ENCODE measurements at places on chromosomes 6 and 20. TPM values are rescaled to one million over a fixed set of nuclear protein-coding genes. Genes with fewer than 3 reads are reported as not detected.

The HLA-DRB5 gene
- total RNA-seq: 29.2 TPM

DNA sequence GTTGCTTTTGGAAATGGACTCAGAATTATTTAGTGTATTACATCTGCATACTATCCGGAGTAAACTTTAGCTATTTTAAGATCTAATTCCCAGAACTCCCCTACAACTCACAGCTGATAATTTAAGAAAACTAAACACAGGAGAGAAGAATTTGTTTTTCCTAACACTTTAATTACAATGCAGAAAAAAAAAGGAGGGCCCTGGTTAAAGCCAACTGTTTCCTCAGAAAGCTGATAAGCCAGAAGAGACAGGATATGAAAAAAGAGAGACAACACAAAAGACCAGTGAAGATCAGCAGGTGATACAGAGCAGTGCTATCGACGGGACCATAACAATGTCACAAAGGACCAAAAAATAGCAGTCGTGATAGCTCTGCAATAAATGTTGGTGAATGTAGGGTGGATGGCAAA lies 5.8 kb downstream of the IFNGR1 start:
- no peak overlapping the region for H3K27ac ChIP-seq
- DNase-seq: no peak
- H3K27me3 ChIP-seq: no peaks in the 10 kb centered on the region

DNA sequence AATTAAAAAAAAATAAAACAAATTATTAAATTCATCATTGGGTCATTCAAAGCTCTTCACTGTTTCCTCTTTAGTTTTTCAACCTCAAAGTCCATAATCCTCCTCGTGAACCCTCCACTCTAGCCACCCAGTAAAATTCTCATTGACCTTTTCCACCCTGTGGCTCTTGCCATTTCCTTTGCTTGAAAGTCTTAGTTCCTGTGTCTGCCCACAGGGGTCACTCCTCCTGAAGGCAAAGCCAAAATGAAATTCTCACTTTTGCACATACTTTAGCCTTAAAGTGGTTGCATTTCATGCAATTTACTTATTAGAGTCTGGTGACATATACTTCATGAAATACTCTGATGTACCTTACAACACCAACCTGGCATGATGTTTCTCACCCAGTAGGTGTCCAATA lies 263.7 kb downstream of the BMP2 start:
- no peak overlapping the region for H3K4me3 ChIP-seq
- H3K4me1 ChIP-seq: no peaks in the 10 kb centered on the region
- no peak for DNase-seq
- no peaks in the 10 kb centered on the region for H3K36me3 ChIP-seq
- no peak overlapping the region for H3K27ac ChIP-seq

DNA sequence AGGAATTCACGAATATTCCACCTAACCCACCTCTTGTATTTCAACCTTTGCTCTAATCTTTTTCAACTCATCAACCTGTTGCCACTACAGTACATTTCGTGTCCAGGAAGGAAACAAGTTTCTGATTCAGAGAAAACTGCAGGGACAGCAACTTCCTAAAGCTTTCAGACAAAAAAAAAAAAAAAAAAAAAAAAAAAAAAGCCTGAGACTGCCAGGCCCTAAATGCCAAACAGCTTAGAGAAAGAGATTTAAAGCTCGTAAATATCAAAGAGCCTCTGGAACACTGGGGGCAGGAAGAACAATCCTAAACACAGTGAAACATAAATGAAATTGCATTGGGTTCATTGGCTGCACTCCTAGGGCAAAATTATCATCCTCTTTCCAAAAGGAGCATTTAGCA lies 411.2 kb upstream of the SPTLC3 start:
- no peaks in the 10 kb centered on the region for H3K4me1 ChIP-seq
- H3K36me3 ChIP-seq: no peaks in the 10 kb centered on the region
- no peak overlapping the region for H3K27ac ChIP-seq

GRCh38 chr20:58894652-58895447 lies 42.3 kb downstream of the GNAS start:
- DNase-seq: no peak
- H3K27ac ChIP-seq: peak overlapping the region; percentile 79
- H3K27me3 ChIP-seq: no peaks in the 10 kb centered on the region
- H3K4me3 ChIP-seq: peak overlapping the region; percentile 98
- peaks cover 59% of the 10 kb centered on the region for H3K36me3 ChIP-seq

DNA sequence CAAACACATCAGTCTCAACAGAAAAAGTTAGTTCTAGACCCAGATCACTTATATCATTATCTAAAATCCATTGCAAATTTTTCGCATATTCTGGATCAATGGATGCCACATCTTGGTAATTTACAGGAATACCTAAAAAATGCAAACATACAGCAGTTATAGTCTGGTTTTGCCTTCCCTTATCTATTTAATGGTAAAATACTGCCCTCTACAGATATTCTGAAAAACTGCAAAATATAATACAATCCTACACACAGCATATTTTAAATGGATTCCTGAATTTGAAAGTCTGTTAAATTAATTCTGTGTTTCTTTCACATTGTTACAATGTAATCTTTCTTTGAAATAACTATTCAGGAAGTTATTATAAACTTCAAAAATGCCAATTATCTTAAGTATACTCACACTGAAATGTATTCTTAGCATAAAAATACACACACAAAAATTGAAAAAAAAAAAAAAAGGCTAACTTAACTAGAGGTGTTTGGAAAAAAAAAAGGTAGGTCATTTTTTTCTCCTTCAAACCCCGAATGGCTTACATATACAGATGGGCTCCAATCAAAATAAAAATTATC lies 88.4 kb downstream of the HACE1 start:
- no peaks in the 10 kb centered on the region for H3K27me3 ChIP-seq
- H3K4me1 ChIP-seq: peaks cover 8% of the 10 kb centered on the region
- H3K27ac ChIP-seq: no peak overlapping the region
- no peak for DNase-seq

The RTEL1 gene
- 58.9 TPM for total RNA-seq

The TFAP2A gene
- not detected for total RNA-seq

GRCh38 chr6:36627801-36628246 lies 33.7 kb downstream of the SRSF3 start:
- no peaks in the 10 kb centered on the region for H3K27me3 ChIP-seq
- DNase-seq: no peak
- no peaks in the 10 kb centered on the region for H3K36me3 ChIP-seq
- H3K4me1 ChIP-seq: peaks cover 26% of the 10 kb centered on the region

DNA sequence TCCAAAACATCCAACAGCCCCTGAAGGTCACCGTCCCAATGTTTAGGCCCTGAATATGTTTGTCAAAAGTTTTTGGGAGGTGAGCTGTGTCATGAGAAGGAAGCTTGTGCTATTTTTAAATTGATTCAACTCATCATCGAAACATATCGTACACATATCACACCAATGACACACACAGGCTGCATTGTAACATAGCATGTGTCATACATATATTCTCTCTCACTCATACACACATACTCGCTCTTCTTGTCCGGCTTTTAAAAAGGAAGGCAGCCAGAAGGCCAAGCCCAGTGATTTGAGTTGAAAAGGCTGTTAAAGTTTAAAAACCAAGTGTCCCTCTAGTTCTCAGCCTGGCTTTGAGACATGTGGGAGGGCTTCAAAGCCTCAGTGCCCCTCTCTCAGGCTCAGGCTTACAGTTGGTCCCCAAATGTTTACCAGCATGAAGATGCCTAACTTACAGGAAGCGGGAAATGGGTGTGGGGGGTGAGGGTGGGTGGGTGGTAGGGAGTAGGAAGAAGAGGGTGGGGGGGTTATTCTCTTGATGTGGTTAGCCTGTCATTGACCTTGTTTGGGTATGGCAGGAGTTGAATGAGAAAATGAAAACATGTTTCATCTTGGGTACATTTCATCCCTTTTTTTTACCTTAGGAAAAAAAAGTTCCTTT lies 3.3 kb upstream of the PRDM1 start:
- no peak for DNase-seq
- peaks cover 19% of the 10 kb centered on the region for H3K27me3 ChIP-seq
- H3K36me3 ChIP-seq: peaks cover 13% of the 10 kb centered on the region
- H3K27ac ChIP-seq: peak overlapping the region; percentile 77
- peaks cover 58% of the 10 kb centered on the region for H3K4me1 ChIP-seq

GRCh38 chr6:111250791-111251354 lies 163.6 kb downstream of the SLC16A10 start:
- no peak for DNase-seq
- peaks cover 4% of the 10 kb centered on the region for H3K27me3 ChIP-seq
- no peaks in the 10 kb centered on the region for H3K4me1 ChIP-seq
- H3K36me3 ChIP-seq: no peaks in the 10 kb centered on the region

The DOK5 gene
- not detected for total RNA-seq

The TPD52L1 gene
- not detected for total RNA-seq

GRCh38 chr6:43402820-43403219 lies 24.5 kb upstream of the ABCC10 start:
- H3K27ac ChIP-seq: no peak overlapping the region
- no peaks in the 10 kb centered on the region for H3K4me1 ChIP-seq
- no peak for DNase-seq
- H3K27me3 ChIP-seq: peaks cover 40% of the 10 kb centered on the region
- no peaks in the 10 kb centered on the region for H3K36me3 ChIP-seq

DNA sequence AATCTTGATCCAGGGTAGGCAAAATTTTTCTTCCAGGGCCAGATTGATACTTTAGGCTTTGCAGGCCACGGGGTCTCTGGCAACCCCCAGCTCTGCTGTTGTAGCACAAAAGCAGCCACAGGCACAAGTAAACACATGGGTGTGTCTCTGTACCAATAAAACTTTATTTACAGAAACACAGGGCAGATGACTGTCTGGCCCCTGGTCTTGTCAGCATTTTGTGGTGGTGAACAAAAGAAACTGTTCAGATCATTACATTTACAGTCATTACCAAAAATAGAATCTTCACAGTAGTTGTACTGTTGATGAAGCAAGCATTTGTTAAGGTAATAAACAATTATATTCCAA lies 45.0 kb upstream of the KIF25 start:
- H3K27ac ChIP-seq: no peak overlapping the region
- H3K36me3 ChIP-seq: no peaks in the 10 kb centered on the region
- no peak overlapping the region for H3K4me3 ChIP-seq

The SLA2 gene
- total RNA-seq: 87.3 TPM

The TSHZ2 gene
- total RNA-seq: 8.1 TPM

DNA sequence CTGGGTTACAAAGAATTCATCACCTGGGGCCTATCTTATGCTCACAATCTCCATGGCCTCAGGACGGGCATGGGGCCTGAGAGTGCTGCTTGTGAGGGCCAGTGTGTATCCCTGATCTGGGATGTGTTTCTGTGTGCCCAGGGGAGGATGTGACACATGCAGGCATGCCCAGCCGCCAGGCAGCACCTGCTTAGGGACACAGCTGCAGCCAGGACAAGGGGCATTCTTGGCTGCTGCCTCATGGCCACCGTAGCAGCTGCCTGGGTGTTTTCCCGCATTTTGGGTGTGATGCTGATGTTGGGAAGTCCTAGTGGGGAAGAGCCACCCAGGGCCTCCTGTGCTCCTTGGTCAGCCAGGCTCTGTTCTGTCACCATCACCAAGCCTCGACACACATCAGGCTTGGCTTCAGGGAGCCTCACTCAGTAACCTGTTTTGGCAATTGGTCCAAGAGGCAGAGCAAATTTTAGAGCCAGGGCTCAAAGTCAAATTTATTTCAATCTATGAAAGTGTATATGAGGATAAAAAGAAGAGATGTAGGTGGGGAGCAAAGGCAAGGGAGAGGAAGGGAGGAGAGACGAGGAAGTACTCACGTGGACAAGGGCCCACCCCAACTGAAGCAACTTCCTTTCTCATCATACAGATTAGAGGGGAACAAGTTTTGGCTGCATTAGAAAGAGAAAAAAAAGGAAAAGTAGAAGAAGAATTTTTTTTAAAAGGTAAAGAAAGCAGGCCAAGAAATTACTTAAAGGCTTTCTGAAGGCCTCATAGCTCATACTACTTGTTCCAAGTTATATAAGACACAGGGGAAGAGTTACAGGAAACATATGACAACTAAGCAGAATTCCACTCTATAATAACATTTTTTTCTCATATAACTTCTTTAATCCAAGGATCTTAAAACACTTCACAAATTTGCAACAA lies 269.9 kb upstream of the SUPT3H start:
- H3K4me1 ChIP-seq: peaks cover 10% of the 10 kb centered on the region
- no peak overlapping the region for H3K4me3 ChIP-seq
- DNase-seq: no peak
- peak overlapping the region; percentile 51 for H3K27ac ChIP-seq
- no peaks in the 10 kb centered on the region for H3K27me3 ChIP-seq

DNA sequence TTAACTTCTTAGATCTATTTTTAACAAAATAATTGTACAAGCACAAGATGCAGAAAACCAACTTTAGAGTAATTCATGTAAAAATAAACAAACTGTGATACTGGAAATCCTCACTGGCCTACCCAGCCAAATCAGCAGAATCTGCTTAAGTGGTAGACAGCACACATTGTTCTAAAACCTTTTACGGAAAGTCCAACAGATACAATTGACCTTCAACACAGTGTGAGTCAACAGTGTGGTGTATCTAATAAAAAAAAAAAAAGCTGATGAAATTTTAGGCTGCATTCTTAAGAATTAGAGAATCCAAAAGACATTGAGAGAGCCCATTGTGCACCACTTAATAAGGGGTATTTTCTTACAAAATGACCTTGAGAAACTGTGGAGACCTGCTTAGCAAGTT lies 174.5 kb downstream of the COL21A1 start:
- H3K4me3 ChIP-seq: no peak overlapping the region
- no peaks in the 10 kb centered on the region for H3K27me3 ChIP-seq
- H3K36me3 ChIP-seq: no peaks in the 10 kb centered on the region
- no peaks in the 10 kb centered on the region for H3K4me1 ChIP-seq
- H3K27ac ChIP-seq: no peak overlapping the region
- DNase-seq: no peak

DNA sequence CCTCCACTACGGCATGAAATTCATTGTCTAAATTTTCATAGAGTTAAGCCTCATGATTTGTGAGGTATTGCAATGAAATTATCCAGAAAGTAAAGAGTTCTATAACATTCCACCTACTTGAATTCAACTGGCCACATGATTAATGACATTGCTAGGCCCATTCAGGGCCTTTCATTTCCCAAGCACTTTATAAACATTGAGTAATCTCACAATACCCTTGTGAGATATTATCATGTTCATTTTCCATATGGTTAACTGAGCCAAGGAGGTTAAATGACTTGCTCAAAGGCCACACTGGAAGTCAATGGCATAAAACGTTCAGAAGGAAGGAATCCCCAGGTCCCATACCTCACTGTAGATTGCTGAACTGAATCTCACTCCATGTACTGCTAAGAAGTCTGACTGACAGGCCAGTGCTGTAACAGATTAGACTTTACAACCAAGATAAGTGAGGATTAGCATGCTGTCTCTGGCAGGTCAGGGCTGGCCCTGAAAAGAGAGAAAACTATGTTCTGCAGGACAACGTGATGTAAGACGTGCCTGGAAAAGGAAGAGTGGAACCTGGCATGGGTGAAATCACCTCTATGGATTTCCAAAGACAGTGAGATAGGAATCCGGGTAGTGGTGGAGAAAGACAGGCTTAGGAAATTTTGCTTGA lies 75.9 kb upstream of the SPACA1 start:
- H3K27me3 ChIP-seq: peaks cover 4% of the 10 kb centered on the region
- no peak overlapping the region for H3K4me3 ChIP-seq
- H3K27ac ChIP-seq: no peak overlapping the region
- no peak for DNase-seq
- H3K36me3 ChIP-seq: no peaks in the 10 kb centered on the region
- no peaks in the 10 kb centered on the region for H3K4me1 ChIP-seq

- DNase-seq: no peak
- no peaks in the 10 kb centered on the region for H3K36me3 ChIP-seq
- peaks cover 48% of the 10 kb centered on the region for H3K4me1 ChIP-seq
- no peaks in the 10 kb centered on the region for H3K27me3 ChIP-seq
- H3K27ac ChIP-seq: peak overlapping the region; percentile 93
Measured at GRCh38 chr6:29964518-29964886, 22.2 kb downstream of the HLA-A start.

The TNXB gene
- total RNA-seq: 3.9 TPM

The NFKBIL1 gene
- total RNA-seq: 16.0 TPM
